ENCODE measurements at places on chromosomes 11 and 22. TPM values are rescaled to one million over a fixed set of nuclear protein-coding genes. Genes with fewer than 3 reads are reported as not detected.
A peak's percentile ranks its signal among the peaks of the same experiment; 100 is the strongest.

DNA sequence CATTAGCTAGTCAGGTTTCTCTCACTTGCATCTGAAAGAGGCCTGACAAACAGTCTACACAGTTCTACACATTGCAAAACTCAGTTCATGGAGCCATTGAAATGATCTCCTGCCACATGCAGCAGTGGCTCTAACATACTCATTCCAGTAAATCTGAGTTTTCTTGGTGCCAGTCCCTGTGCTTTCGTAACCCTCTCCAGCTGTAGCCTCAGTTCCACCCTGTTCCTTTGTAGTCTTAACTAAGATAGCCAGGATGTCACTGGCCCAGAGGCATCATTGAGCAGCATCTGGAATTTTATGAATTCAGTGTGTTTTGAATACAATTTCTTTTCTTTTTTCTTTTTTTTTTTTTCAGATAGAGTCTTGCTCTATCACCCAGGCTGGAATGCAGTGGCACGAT, 37.4 kb upstream of the ZBED5 start:
- no peak for ATAC-seq

DNA sequence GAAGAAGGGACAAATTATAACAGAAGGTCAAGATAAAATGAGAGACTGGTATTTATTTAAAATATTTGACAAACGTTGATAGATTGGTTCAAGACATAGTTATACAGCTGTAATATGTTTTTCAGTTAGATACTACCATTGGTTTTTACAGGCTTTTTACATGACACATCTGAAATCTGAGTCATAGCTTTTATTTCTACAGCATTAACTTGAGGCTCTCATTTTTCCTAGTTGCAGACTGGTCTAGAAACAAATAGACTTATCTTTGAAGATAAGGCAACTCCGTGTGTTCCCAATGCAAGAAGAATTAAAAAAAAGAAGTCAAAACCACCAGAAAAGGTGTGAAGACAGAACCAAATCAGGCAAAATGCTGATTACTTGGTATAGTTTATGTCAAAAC, 31.3 kb downstream of the CEP57 start:
- ATAC-seq = no peak

DNA sequence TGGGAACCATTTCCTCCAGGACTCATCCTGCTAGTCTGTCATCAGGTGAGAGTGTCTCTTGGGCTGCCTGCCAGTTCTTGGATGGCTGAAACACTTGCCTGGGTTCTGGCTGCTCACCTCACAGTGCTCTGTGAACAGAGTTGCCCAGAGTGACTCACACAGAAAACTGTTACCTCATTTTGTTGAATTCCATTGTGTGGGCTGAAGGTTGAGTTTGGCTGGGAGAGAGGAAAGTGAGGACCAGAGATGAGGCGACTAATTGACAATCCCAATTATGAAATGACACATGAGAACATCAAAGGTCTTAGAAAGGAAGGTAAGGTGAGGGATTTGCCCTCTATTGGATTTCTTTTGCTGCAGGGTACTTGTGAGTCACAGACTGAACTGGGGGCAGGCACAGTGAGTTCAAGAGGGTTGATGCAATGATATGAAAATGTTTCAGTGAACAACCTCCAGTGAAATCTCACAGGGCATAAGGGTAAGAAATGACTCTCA, 20.2 kb upstream of the CALCB start:
- no peak for ATAC-seq

DNA sequence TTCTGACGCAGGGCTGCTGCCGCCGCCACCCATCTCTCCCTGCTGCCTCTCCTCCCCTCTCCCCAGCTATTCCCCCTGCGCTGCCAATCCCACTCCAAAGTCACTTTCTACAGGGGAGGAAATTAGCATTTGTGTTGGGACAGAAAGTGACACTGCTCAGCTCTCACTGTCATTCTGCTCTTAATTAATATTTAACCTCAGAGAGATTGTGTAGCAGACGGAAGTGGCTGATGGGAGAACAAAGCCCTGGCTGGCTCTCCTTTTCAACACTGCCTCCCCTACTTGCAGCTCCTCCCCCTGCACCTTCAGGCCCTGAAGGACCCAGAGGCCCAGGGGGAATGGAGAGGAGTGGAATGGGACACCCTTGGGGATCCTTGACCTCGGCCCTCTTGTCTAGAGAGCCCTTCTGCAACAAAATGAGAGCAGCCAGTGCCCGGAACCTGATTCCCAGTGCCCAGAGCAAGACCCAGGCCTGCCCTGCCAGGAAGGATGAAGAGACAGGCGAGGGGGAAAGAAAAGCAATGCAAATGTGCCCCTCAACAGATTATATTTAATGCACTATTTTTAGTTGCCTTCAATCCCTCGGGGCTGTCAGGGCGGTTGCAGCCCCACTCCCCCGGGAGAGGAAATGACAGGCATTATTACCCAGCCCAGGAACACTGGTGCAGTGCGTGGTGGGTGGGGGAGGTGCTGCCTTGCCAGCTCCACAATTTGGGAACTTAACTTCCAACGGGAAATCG, 14.6 kb upstream of the NRGN start:
- no peak for ATAC-seq

GRCh38 chr11:115123641-115124040, 380.6 kb downstream of the CADM1 start:
- ATAC-seq = no peak

DNA sequence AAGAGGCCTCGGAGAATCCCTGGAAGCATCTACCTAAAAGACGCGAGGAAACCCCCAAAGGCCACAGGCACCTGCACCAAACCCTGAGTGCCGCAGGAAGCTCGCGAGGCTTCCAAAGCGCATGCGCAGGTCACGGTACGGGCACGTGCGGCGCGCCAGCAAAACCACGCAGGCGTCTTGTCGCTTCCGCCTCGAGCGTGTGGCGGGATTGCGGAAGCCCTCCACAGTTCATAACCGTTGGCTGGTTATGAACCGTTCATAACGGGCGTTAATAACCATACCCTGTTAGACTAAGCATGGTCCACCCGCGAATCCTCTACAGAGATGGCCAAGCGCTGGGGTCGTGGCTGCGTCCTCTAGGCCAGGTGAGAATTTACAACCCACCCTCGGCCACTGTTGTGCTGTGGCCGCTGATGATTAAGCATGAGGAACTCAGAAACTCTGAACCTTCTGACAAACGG, 46.4 kb downstream of the MORC2 start:
- ATAC-seq = peak; percentile 60

DNA sequence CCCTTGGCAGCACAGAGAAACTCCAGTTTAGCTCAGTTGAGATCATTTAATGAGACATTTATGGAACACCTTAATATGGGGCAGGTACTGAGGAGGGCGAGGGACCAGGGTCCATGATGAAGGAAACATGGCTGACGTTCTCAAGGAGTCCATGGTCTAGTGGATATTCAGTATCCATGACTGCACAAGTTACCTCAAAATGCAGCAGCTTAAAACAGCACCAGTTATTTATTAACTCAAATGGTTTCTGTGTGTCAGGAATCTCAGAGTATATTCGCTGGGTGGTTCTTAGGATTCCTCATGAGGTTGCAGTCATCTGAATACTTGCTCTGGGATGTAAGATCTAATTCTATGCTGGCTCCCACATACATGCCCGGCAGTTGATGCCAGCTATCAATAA, 346.8 kb downstream of the LARGE1 start:
- ATAC-seq = no peak

DNA sequence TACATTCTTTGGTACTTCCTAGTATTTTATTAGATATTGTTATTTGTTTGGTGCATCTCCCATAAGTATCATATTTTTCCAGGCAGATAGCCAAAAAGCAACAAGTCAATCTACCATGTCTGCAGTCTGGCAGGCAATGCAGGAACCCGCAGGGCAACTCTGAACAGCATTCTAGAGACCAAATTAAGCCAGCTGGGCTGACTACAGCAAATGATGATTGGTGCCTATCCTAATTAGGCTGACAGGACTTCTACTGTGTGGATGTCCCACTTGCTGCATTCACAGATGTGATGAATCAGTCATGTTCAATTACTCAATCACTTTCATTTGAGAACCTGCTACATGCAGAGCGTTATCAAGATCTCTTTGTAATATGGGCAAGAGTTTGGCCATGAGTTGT, 40.3 kb upstream of the AMOTL1 start:
- ATAC-seq = no peak

DNA sequence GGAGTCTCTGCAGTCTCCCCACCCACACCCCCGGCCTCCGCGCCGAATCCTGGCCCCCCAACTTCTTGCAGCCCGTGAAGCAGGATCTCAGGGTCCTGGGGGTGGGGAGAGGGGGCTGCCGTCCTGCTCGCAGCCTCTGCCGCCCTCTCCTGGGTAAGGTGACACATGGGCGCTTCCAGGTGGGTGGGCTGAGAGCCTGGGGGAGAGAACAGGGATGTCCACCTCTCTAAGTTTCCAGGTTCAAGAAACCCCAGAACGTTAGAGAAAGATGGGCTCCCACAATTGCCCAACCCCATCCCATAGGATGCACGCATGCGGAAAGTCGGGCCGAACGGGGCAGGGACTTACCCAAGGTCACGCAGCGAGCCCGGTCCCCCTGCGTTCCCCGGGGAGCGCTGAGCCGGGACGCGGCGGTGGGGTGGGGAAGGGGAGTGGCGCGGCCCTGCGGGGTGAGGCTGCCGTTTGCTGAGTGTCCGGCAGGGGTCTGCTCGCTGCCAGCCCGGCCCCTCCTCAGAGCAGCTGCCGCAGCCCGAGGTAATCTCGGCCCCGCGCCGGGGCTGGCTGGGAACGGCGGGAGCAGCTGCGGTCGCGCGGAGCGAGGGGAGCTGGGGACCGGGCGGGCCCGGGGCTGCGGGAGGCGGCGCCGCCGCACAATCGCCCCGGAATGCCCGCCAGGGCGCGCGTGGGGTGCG, 705 bp upstream of the CAPN1 start:
- peak; percentile 76 for ATAC-seq

DNA sequence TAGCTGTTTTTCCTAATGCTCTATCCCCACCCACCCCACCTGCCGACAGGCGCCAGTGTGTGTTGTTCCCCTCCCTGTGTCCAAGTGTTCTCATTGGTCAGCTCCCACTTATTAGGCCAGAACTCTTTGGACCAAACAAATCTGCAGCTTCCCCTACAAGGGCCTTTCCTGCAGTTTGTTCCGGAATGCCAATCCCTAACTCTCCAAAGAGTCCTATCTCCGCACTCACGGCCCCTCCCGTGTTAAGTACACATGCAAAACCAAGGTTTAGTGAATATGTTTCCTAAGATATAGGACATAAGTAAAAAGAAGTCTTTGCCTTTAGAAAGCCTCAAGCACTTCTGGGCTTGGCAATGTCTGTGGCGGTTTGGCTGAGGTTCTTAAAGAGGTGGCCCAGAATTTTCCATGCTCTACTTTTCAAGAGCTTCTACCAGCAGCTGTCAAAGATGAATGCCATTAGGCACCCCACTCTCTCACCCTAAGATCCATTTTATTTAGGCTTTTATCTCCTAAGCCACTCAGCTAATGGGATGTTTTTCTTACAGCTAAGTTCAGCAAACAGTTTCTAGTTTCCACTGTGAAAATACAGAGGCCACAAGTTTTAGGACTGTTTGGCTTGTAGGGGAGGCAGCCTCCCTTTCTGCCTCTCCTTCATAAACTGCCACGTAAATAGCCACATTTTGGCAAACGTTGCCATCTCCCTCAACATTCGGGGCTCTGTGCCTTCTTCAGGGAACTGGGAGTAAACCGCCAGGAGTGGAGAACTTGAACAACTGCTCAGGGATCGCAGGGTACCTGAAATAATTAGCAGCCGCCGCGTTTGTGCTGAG, 1.6 kb downstream of the CD59 start:
- peak; percentile 10 for ATAC-seq

GRCh38 chr11:47389577-47390421, 11.5 kb upstream of the SPI1 start:
- no peak for ATAC-seq

- ATAC-seq = no peak
Observed at GRCh38 chr11:69433741-69434140, 47.7 kb upstream of the LINC01488 start.

DNA sequence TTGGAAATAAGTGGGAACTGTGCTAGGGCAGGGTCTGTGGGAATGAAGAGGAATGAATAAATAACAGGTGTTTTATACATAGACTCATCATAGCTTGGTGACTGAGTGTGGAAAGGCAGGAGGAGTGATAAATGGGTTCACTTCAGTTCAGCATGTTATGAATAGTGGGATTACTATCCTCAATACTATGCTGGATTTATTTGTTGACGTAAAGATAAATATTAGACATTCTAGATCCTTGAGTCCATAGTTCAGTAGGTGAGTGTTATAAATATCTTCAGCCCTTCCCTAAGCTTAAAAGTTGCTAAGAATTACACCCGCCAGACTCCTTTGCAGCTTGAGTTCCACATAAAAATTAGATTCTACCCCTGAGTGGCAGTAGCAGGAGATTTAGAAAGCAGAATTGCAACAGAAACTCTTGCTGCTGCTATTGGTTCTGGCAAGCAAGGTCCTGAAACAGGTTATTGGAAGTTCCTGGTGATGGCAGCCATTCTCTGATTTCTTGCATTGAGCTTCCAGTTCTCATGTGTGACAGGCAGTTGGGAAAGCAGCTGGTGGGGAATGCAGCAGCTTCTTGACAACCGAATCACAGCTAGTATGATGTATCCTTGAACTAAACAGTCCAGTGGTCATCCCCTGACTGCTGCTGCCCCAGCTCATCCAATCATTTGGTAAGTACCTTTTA, 1558.9 kb downstream of the FAM181B start:
- ATAC-seq = no peak

GRCh38 chr11:79860336-79860735, 419.5 kb upstream of the TENM4 start:
- ATAC-seq = no peak

DNA sequence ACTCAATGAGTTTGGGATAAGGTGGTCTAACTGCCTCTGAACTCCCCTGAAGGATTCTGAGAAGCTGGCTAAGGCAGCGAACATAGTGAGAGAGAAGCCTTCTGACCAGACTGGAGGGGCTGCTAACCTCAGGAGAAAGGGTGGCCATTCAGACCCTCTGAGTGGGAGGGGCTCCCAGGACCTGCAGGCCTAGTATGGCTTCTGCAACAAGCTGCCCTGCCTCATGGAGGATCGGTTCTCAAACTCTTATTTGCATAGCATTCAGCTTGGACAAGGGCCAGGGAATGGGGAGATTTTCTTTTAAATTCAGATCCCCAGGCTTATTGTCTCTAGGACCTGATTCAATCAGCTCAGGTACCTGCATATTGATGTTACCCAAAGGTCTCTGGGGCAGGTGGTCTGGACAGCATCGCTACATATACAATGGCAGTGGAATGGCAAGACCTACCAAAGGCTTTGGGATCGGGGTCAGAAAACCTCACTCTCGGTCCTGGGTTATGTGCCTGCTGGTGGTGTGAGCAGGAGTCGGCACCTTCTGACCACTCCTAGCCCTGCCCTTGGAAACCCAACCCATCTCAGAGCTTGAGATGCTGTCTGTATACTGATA, 599.1 kb downstream of the BRD1 start:
- no peak for ATAC-seq

The C22orf15 gene
- not detected for total RNA-seq

The FJX1 gene
- 10.1 TPM for total RNA-seq

The RFPL3 gene
- not detected for total RNA-seq
